ENCODE measurements at places on chromosomes 7 and 10.

DNA sequence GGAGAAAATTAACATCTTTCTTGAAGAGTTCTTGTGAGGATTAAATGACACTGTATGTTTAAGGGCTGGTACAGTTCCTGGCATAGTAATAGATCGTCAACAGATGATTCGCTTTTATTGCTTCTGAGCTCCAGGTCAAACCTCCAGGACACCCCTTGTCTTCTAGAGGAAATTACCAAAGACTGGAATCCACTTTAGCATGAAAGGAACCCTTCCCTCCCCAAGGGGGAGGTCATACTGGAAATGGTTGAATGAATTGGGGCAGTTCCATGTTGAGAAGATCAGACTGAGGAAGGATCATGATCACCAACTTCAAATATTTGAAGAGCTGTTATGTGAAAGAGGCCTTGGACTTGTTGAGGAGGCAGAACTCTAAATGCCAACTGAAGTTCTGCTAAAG lies 8.9 kb downstream of the NFE2L3 start:
- no peak for DNase-seq

GRCh38 chr10:33387720-33388119 lies 53.3 kb upstream of the NRP1 start:
- DNase-seq, result no peak

- DNase-seq, result no peak
Observed at GRCh38 chr10:28810057-28810870, 132.9 kb downstream of the BAMBI start.

GRCh38 chr10:625751-626711 lies 63.4 kb downstream of the DIP2C start:
- no peak for DNase-seq

GRCh38 chr7:120933475-120933874 lies 17.1 kb upstream of the ING3 start:
- DNase-seq, result no peak

DNA sequence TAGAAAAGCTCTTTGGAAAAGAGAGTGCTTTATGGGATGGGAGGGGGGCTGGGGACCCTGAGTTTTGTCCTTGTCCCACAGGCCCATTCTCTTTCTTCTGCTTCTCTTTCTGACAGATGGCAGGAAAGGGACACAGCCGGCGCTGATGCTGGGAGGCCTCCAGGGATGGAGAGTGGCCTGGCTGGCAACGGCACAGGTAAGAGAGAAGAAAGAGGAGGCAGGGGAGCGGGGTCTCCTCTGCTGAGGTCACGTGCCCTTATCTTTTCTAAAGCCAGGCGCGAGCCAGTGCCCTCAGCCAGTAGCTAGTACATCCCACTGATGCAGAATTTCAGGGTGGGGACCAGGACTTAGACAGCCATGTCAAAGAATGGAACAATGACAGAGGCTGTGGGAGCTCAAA lies 9.2 kb downstream of the ZNF775 start:
- DNase-seq, result no peak

DNA sequence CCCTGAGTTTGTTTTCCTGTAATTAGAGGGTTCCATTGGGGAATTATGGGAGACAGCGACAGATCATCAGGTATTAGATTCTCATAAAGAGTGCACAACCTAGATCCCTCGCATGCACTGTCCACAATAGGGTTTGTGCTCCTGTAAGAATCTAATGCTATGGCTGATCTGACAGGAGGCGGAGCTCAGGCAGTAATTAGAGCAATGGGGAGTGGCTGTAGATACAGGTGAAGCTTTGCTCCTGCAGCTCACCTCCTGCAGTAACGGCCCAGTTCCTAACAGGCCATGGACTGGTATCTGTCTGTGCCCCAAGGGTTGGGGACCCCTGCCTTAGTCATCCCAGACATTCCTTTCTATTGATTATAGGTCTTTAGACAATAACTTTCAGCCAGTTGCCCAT lies 894 bp upstream of the ZSCAN21 start:
- peak; percentile 8 for DNase-seq

DNA sequence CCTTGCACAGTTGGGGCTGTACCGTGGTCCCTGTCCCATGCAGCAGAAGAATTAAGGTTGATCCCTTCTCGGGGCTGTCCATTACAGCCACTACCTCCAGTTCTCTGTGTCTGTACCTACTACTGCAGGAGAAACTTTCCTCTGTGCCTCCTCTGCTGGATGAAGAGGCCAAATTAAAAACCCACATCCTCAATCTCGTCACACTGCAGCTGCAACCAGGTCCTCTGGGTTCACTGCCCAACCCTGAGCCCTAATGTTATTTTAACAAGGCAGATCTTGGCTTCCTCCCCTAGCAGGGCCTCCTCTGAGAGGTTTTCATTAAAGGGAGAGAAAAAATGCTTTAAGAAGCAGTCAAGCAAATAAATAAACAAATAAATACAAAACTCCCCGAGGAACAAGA lies 66.6 kb downstream of the PLXNA4 start:
- DNase-seq, result no peak

GRCh38 chr7:95646350-95646749 lies 50.0 kb upstream of the PDK4 start:
- DNase-seq, result no peak

- DNase-seq, result no peak
Observed at GRCh38 chr7:158067219-158067930, 520.2 kb downstream of the PTPRN2 start.

DNA sequence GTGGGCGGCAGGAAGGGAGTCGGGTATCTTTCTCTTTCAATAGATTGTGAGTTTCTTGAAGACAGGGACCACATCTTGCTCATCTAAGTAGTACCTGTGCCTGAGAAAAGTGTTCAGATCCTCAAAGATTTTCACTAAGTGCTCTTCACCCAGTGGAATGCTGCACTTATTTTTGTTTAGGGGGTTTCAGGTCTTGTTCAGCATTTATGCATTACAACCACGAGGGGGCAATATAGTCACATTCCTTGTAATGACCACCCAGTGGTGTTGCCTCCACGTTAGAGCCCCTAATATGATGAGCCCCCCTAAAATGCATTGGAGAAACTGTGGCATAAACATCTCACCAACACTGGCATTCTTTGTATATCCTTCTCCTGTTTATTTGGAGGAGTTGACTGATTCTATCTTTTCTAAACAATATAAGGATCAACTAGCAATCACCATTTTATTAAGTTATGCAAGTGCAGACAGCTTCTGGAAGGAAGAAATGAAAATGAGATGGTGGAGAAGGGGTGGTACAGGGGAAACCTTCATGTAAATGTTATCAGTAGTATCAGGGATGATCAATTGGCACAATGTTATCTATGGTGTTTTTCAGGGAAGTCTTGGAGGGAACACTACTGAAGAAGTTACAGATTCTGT lies 3.1 kb upstream of the PAPSS2 start:
- peak; percentile 22 for DNase-seq

DNA sequence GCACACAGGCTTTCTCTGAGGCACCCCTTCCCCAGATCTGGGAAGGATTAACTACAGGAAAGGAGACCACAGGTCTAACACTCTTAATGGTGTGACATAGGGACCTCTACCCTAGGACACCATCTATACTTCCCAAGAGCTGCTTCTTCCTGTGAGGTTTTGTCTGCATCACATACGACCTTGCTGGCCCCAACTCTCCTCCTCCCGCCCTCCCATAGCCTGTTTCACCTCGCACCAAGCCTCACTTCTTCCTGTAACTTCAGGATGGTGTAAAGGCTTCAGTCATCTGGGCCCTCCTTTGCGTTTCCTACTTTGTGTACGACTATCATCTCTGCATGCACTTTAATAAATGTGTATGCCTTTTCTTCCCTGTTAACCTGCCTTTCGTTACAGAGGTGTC lies 274.3 kb downstream of the KLF6 start:
- DNase-seq, result no peak

- no peak for DNase-seq
Observed at GRCh38 chr7:139598642-139599041, 75.2 kb downstream of the CLEC2L start.

DNA sequence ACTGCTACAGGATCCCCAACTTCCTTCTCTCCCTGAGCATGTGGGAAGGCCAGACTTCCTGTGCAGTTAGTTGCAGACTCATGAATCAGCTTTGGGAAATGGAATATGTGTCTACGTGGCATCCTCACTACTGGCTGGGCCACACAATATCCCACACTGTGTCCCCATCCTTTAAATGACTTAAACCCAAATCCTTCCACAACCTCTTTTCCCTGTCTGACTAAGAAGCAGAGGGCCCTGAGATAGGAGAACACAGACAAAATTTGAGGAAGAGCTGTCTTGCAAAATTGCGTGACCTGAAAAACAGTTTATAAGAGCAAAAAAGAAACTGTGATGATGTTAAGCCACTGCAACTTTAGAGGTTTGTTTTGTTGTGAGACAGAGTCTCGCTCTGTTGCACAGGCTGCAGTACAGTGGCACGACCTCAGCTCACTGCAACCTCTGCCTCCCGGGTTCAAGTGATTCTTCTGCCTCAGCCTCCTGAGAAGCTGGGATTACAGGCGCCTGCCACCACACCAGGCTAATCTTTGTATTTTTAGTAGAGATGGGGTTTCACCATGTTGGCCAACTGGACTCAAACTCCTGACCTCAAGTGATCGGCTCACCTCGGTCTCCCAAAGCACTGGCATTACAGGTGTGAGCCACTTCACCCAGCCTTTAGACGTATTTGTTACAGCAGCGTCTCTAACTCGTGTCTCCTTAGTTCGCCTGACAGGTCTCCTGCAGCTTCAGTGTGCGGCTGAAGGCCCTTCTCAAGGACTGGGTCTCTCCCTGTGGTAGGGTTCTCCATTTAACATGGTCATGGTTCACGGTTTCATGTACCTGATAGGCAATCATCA lies 46.9 kb upstream of the SFMBT2 start:
- DNase-seq, result no peak

- DNase-seq, result peak; percentile 19
Observed at GRCh38 chr7:149459540-149460452, 1.1 kb downstream of the ZNF777 start.

DNA sequence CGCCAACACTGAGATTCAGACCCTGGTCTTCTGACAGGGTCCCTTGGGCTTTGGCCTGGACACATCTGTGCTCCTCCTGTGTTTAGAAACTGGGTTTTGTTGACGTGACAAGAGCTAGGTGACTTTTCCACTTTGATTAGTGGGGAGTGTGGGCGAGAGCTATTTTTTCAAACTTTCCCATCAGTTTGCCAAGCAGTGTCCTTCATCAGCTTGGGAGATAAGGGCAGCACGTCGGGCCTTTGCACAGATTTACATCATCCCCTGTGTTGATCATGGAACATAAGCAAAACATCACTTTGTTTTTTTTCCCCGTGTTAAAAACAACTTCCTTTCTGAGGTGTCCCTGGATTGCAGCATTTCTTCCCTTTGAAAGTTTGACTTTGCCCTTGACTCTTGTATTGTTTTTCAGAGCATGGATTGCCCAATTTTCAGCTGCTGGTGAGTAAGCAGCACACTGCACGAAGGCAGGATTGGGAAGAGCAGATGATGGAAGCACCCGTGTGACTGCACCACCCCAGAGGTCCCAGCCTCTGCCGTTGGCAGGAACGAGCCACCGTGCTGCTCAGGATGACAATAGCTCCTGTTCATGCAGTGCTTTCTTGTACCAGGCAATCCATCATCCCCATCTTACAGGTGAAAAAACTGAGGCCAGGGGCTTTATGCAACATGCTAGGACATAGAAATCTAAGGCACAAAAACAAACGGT lies 6.4 kb upstream of the IGFBP1 start:
- no peak for DNase-seq

- no peak for DNase-seq
Observed at GRCh38 chr7:18648849-18649758, 153.6 kb downstream of the HDAC9 start.

DNA sequence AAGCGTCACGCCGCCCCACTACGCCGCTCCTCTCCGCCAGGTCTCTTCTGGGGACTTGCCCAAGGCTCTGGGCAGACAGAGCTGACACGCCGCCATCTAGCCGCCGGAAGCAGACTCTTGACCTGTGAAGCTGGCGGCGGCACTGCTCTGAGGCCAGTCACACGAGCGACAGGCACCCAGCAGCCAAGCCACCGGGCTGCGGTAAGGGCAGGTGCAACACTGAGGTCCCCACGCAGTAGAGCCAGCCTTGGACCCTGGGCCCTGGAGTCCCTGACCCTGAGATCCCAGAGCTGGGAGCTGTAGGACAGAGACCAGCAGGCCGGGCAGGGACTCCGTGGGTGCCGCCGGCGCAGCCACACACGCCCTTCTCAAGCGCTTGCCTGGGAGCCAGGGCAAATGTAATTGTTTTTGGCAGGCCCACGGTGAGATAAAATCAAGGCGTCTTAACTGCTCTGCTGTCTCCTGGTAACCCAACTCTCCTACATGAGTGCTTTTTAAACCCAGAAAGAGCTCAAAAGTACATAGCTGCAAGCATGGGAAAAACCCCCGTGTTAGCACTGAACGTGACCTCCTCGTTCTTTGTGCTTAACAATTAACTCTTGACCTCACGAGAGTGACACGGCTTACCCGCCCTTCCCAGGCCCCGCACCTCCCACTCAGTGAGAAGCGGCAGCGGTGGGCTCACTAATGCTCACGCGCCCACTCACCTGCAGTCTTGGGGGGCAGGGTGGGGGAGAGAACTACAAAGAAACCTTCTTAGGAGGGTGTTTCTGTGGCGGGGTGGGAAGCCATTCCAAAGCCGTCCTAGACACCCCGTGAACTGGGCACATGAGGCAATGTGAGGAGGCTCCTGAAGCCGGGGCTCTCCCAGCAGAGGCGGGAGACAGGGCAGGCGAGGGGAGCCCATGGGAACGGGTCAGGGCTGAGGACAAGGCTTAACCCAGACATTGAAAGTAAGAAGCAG lies 8.5 kb downstream of the GPER1 start:
- no peak for DNase-seq
